ENCODE measurements at places on chromosomes 1 and 21. TPM values are rescaled to one million over a fixed set of nuclear protein-coding genes. Genes with fewer than 3 reads are reported as not detected.

Gene BTG2
- polyA plus RNA-seq = 288 TPM

GRCh38 chr1:31005617-31006166 is 59.8 kb downstream of the PUM1 start:
- peaks cover 26% of the 10 kb centered on the region for H3K4me1 ChIP-seq
- H3K27ac ChIP-seq = no peak overlapping the region
- no peak for DNase-seq
- no peak overlapping the region for H3K4me3 ChIP-seq
- peaks cover 25% of the 10 kb centered on the region for H3K36me3 ChIP-seq
- H3K27me3 ChIP-seq = no peaks in the 10 kb centered on the region

Gene CAMK2N1
- 0.84 TPM for polyA plus RNA-seq

GRCh38 chr21:36668713-36669112 is 30.2 kb upstream of the SIM2 start:
- H3K27ac ChIP-seq = no peak overlapping the region
- H3K36me3 ChIP-seq = no peaks in the 10 kb centered on the region
- H3K4me3 ChIP-seq = no peak overlapping the region
- DNase-seq = no peak

GRCh38 chr1:27770293-27770830 is 2.7 kb upstream of the STX12 start:
- H3K36me3 ChIP-seq = no peaks in the 10 kb centered on the region
- no peak overlapping the region for H3K27ac ChIP-seq
- no peaks in the 10 kb centered on the region for H3K27me3 ChIP-seq
- H3K4me3 ChIP-seq = no peak overlapping the region

- no peak for DNase-seq
- no peak overlapping the region for H3K4me3 ChIP-seq
- no peak overlapping the region for H3K27ac ChIP-seq
- H3K36me3 ChIP-seq = no peaks in the 10 kb centered on the region
- no peaks in the 10 kb centered on the region for H3K4me1 ChIP-seq
- H3K27me3 ChIP-seq = peaks cover 9% of the 10 kb centered on the region
These were observed 91.8 kb downstream of the FOXD2 start for GRCh38 chr1:47529520-47530098.

DNA sequence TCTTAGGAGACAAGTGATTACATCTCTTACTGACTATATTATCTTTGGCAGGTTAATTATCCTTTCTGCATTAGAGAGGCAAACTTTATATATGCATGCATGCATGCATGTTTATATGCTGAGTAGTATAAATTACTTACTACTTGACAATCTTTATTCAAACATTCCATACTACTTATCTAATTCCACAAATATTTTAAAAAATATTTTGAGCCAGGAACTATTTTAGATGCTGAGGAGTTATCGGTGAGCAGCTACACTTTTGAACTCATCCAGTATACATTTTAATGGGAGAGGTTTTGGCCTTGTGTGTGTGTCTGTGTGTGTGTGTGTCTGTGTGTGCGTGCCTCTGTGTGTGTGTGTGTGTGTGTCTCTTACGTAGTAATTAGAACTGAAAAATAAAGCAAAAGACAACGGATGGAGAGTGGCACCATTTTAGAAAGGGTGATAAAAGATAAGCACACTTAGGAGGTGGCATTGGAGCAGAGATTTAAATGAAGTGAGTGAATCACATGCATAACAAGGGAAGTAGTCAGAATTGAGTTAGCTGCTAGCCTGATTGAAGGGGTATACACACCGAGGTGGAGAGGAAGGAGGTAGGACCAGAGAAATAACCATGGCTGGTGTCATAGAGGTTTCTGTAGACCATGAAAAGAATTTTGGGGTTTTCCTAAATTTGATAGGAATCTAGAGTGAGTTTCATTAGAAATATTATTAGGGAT is 1488.4 kb downstream of the MRPL39 start:
- no peaks in the 10 kb centered on the region for H3K27me3 ChIP-seq
- DNase-seq = no peak
- H3K4me1 ChIP-seq = no peaks in the 10 kb centered on the region

- no peak overlapping the region for H3K27ac ChIP-seq
- H3K36me3 ChIP-seq = no peaks in the 10 kb centered on the region
- H3K27me3 ChIP-seq = peaks cover 23% of the 10 kb centered on the region
- peaks cover 8% of the 10 kb centered on the region for H3K4me1 ChIP-seq
- H3K4me3 ChIP-seq = no peak overlapping the region
These were observed 3.7 kb downstream of the ARTN start for GRCh38 chr1:43937179-43937865.

DNA sequence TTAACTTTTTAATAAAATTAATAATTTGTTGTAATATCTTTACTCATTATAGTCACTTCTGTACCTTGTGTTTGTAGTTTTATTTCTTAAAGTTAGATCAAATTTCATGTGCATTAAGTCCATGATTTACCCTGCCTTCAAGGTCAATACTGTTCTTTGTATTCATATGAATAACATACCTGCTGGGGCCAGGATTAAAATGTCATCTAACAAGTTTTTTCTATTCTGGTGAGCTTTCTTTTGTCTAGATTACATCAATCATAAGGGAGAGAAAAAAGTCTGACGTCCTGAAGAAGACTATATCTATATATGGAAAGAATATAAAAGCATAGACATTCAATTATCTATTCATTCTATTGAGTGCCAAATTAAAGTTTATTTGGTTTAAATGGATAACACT is 232.6 kb downstream of the COL11A1 start:
- H3K4me3 ChIP-seq = no peak overlapping the region
- no peak overlapping the region for H3K27ac ChIP-seq
- H3K27me3 ChIP-seq = no peaks in the 10 kb centered on the region
- no peaks in the 10 kb centered on the region for H3K36me3 ChIP-seq

GRCh38 chr1:53015508-53015860 is 46.5 kb upstream of the PODN start:
- no peak for DNase-seq
- H3K27ac ChIP-seq = peak overlapping the region; percentile 39
- peaks cover 24% of the 10 kb centered on the region for H3K4me1 ChIP-seq
- no peaks in the 10 kb centered on the region for H3K27me3 ChIP-seq
- peak overlapping the region; percentile 32 for H3K4me3 ChIP-seq
- H3K36me3 ChIP-seq = no peaks in the 10 kb centered on the region

Gene DPT
- not detected for polyA plus RNA-seq

Gene S100A11
- polyA plus RNA-seq = 1,204 TPM

GRCh38 chr1:214165850-214166374 is 115.0 kb upstream of the SMYD2 start:
- no peak overlapping the region for H3K4me3 ChIP-seq
- no peak overlapping the region for H3K27ac ChIP-seq
- no peaks in the 10 kb centered on the region for H3K36me3 ChIP-seq
- DNase-seq = no peak

- DNase-seq = no peak
- H3K4me3 ChIP-seq = no peak overlapping the region
- H3K27ac ChIP-seq = no peak overlapping the region
These were observed 337.5 kb downstream of the CHRM3 start for GRCh38 chr1:239723776-239724367.

Gene SLAMF8
- not detected for polyA plus RNA-seq

Gene HSPA13
- 15.8 TPM for polyA plus RNA-seq

DNA sequence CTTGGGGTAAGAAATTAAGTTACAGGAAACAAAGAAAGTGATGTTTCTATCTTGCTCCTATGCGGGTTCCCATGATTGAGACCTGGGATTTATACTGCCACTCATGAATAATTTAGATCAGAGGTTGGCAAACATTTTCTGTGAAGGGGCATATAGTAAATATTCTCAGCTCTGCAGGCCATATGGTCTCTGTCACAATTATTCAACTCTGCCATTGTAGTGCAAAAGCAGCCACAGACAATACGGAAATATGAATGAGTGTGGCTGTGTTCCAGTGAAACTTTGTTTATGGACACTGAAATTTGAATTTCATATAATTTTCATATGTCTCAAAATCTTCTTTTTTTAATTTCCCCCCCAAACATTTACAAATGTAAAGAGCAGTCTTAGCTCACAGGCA is 127.2 kb downstream of the FOXD2 start:
- no peak overlapping the region for H3K4me3 ChIP-seq
- no peak overlapping the region for H3K27ac ChIP-seq
- H3K36me3 ChIP-seq = no peaks in the 10 kb centered on the region
- no peaks in the 10 kb centered on the region for H3K27me3 ChIP-seq

DNA sequence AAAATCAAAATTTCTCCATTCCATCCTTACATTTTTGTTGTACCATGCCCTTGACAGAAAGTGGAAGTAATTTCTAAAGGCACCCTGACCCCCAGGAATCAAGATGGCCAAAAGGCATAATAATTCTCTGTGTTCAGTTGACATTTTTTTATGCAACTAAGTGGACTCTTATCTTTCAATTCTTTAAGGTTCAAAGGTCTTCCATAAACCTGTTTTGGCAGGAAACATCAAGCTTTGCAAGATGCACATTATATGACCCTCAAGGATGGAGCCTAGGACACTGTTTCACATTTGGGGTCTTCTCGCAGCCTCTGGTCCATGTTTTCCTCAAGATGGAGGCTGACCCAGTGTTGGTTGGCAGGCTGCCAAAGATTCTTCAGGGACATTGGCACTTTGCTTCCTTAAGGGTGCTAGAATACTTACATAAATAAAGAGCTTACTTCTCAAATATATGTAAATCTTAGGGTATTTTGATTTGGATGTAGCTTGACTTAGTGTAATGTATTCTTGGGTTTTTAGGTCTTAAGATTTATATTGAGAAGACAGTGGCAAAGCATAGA is 48.0 kb upstream of the COG2 start:
- no peak overlapping the region for H3K27ac ChIP-seq
- no peaks in the 10 kb centered on the region for H3K4me1 ChIP-seq
- H3K4me3 ChIP-seq = no peak overlapping the region
- H3K36me3 ChIP-seq = no peaks in the 10 kb centered on the region
- peaks cover 8% of the 10 kb centered on the region for H3K27me3 ChIP-seq

DNA sequence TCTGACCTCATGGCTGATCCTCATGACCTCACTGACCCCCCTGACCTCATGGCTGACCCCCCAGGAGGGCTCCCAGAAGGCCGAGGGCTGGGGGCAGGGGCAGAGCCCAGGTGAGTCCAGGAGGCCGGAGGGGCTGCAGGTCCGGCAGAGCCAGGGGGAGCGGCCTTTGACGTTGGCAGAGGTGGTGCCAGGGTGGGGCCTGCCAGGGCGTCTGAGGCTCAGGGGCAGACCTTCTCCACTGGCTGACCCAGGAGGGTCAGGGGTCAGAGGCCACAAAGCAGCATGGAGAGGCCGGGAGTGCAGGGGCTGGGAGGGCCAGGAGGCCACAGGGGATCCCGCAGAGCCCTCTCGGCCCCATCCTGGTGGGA is 28.1 kb upstream of the TTLL10 start:
- H3K4me3 ChIP-seq = no peak overlapping the region
- H3K36me3 ChIP-seq = no peaks in the 10 kb centered on the region
- H3K4me1 ChIP-seq = peaks cover 23% of the 10 kb centered on the region
- no peak overlapping the region for H3K27ac ChIP-seq

Gene HRNR
- polyA plus RNA-seq = not detected

Gene HSD11B1
- polyA plus RNA-seq = 7.3 TPM

Gene BARHL2
- not detected for polyA plus RNA-seq

DNA sequence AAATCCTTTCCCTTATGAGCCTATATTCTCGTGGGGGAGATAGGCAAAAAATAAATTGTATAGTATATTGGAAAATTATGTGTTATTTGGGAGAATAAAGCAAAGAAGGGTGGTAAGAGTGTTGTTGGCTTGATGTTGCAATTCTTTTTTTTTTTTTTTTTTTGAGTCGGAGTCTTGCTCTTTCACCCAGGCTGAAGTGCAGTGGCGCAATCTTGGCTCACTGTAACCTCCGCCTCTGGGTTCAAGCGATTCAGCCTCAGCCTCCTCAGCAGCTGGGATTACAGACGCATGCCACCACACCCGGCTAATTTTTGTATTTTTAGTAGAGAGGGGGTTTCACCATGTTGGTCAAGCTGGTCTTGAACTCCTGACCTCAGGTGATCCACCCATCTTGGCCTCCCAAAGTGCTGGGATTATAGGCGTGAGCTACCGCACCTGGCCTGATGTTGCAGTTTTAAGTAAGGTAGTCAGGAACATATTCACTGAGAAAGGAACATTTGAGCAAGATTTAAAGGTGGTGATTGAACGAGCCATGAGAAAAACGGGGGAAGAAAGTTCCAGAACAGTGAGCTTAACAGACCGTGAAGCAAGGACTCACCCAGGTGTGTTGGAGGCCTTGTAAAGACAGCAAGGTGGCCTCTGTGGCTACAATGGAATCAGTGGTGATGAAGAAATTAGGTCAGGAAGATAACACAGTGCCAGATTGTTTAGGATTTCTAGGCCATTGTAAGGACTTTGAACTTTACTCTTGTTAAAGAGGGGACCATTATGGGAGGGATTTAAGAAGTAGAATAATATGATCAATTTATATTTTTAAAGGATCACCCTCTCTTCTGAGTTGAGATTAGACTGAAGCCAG is 45.8 kb downstream of the RPRD2 start:
- H3K4me3 ChIP-seq = no peak overlapping the region
- DNase-seq = no peak
- H3K36me3 ChIP-seq = no peaks in the 10 kb centered on the region
- no peaks in the 10 kb centered on the region for H3K27me3 ChIP-seq
- H3K27ac ChIP-seq = no peak overlapping the region

Gene MFAP2
- polyA plus RNA-seq = not detected

Gene SHISAL2A
- polyA plus RNA-seq = 8.4 TPM

DNA sequence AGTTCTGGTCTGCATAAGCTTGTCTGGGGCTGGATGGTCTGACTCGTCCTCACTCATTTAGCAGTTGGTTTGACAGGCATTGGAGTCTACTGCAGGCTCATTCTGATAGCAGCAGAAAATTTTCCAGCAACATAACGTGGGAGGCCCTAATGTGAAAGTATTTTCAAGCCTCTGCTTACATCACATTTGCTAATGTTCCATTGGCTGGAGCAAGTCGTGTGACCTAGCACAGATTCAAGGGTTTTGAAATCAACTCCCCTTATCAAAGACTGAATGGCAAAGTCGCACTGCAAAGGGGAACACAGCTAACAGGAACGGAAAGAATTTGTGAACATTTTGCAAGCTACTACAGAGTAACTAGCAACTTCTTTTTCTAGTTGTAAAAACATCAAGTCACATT is 2.3 kb upstream of the USH2A start:
- no peak overlapping the region for H3K4me3 ChIP-seq
- no peaks in the 10 kb centered on the region for H3K36me3 ChIP-seq
- no peaks in the 10 kb centered on the region for H3K27me3 ChIP-seq
- H3K4me1 ChIP-seq = no peaks in the 10 kb centered on the region
- DNase-seq = no peak

GRCh38 chr1:99369154-99369553 is 104.9 kb downstream of the PLPPR4 start:
- no peak overlapping the region for H3K4me3 ChIP-seq
- no peaks in the 10 kb centered on the region for H3K36me3 ChIP-seq
- H3K27ac ChIP-seq = no peak overlapping the region
- H3K4me1 ChIP-seq = no peaks in the 10 kb centered on the region
- DNase-seq = no peak
- no peaks in the 10 kb centered on the region for H3K27me3 ChIP-seq

Gene TFF3
- polyA plus RNA-seq = not detected

Gene MXRA8
- polyA plus RNA-seq = 0.57 TPM

Gene DSCAM
- not detected for polyA plus RNA-seq

GRCh38 chr21:17802572-17802971 is 16.6 kb downstream of the C21orf91 start:
- H3K27ac ChIP-seq = no peak overlapping the region
- H3K4me1 ChIP-seq = peaks cover 68% of the 10 kb centered on the region
- no peak for DNase-seq
- H3K36me3 ChIP-seq = no peaks in the 10 kb centered on the region
- no peak overlapping the region for H3K4me3 ChIP-seq
- H3K27me3 ChIP-seq = no peaks in the 10 kb centered on the region

- peak overlapping the region; percentile 17 for H3K4me3 ChIP-seq
- peaks cover 4% of the 10 kb centered on the region for H3K4me1 ChIP-seq
- H3K36me3 ChIP-seq = no peaks in the 10 kb centered on the region
- no peak for DNase-seq
These were observed 1.5 kb downstream of the PHGDH start for GRCh38 chr1:119713039-119713748.

GRCh38 chr1:66243548-66244130 is 290.3 kb upstream of the SGIP1 start:
- no peaks in the 10 kb centered on the region for H3K27me3 ChIP-seq
- H3K36me3 ChIP-seq = no peaks in the 10 kb centered on the region
- H3K27ac ChIP-seq = no peak overlapping the region
